Dorsolateral prefrontal cortex (tissue), 122 donors: ENCODE measurements at places on chromosomes 5 and 9. TPM values are rescaled to one million over a fixed set of nuclear protein-coding genes. Genes with fewer than 3 reads are reported as not detected.

Gene CXXC5
- total RNA-seq = 81.2 TPM

Gene SPINK5
- total RNA-seq = not detected

Gene PGM5
- 5.0 TPM for total RNA-seq

Gene PCDHA9
- 2.4 TPM for total RNA-seq

Gene GDNF
- 2.5 TPM for total RNA-seq

Gene RMI1
- total RNA-seq = 9.6 TPM

Gene TNPO1
- total RNA-seq = 123 TPM

Gene SPINK7
- not detected for total RNA-seq

Gene ADAMTSL2
- 12.8 TPM for total RNA-seq

Gene ZFP37
- total RNA-seq = 7.5 TPM

Gene GDA
- 115 TPM for total RNA-seq

Gene SEC61B
- total RNA-seq = 39.6 TPM

Gene PLAC8L1
- total RNA-seq = 4.6 TPM

Gene GPR151
- 0.18 TPM for total RNA-seq

Gene WDR70
- 44.7 TPM for total RNA-seq

Gene IFNA13
- 2.3 TPM for total RNA-seq

Gene STPG3
- total RNA-seq = not detected

Gene ZNF189
- total RNA-seq = 43.6 TPM

Gene RAPGEF6
- total RNA-seq = 80.4 TPM

Gene MSX2
- total RNA-seq = not detected

Gene PCDHB16
- total RNA-seq = 4.8 TPM

Gene CNOT6
- 24.8 TPM for total RNA-seq

Gene SOX30
- not detected for total RNA-seq

Gene FOXB2
- total RNA-seq = not detected

Gene NRG2
- 14.5 TPM for total RNA-seq

Gene LCN2
- not detected for total RNA-seq

Gene AIF1L
- 39.7 TPM for total RNA-seq

Gene CORO2A
- total RNA-seq = 6.8 TPM

Gene DMRT3
- total RNA-seq = not detected

Gene TRAF2
- 17.3 TPM for total RNA-seq

Gene SPATA31D3
- not detected for total RNA-seq

Gene HEMGN
- not detected for total RNA-seq

Gene TSLP
- not detected for total RNA-seq

Gene LHX3
- not detected for total RNA-seq

Gene RECK
- 13.9 TPM for total RNA-seq

Gene IGIP
- total RNA-seq = 64.2 TPM

Gene C1QTNF2
- 2.6 TPM for total RNA-seq

Gene BHMT2
- total RNA-seq = 14.9 TPM

Gene FGD3
- 1.8 TPM for total RNA-seq

Gene DBH
- total RNA-seq = 1.7 TPM

Gene ST8SIA4
- total RNA-seq = 10.5 TPM

Gene PLPP6
- total RNA-seq = 6.8 TPM

Gene ITGA1
- 15.7 TPM for total RNA-seq

Gene SPATA31D4
- not detected for total RNA-seq

Gene ELL2
- 73.1 TPM for total RNA-seq

Gene HABP4
- 84.3 TPM for total RNA-seq

Gene NOXA1
- 17.3 TPM for total RNA-seq

Gene CCL19
- total RNA-seq = 2.7 TPM

Gene EGR1
- total RNA-seq = 23.5 TPM

Gene ADRA1B
- total RNA-seq = 11.5 TPM

Gene ALDH1A1
- 35.3 TPM for total RNA-seq

Gene NUTM2F
- not detected for total RNA-seq

Gene SCGB3A2
- not detected for total RNA-seq

Gene SLC4A9
- total RNA-seq = 3.6 TPM

Gene MYMK
- total RNA-seq = not detected

Gene ZNF658
- 7.8 TPM for total RNA-seq

Gene TMEM215
- 0.92 TPM for total RNA-seq

Gene IL3
- not detected for total RNA-seq
